ENCODE measurements at places on chromosomes 5 and 9.

- DNase-seq, result no peak
Measured at GRCh38 chr5:32222723-32223470, 48.8 kb upstream of the GOLPH3 start.

DNA sequence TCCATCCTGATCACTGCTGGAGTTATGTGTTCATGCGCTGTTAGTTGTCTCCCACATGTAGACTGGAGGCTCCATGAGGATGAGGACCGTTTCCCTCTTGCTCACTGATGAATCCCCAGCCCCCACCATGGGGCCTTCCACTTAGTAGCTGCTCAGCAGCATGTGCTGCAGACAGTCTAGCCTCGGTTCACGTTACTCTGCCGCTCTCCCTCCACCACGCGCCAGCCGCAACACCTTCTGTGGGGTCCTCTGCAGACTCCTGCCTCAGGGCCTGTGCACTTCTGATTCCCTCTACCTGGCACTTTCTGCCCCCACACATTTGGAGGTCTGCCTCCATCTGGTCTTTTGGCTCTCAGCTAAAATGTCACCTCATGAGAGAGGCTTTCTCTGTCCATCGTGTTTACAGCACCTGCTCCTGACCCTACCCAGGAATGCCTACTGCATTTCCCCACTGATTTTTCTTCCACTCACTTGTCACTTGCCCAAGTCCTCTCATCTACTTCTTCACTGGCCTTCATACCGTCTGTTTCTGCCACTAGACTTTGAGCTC, 36.3 kb downstream of the STK10 start:
- no peak for DNase-seq

DNA sequence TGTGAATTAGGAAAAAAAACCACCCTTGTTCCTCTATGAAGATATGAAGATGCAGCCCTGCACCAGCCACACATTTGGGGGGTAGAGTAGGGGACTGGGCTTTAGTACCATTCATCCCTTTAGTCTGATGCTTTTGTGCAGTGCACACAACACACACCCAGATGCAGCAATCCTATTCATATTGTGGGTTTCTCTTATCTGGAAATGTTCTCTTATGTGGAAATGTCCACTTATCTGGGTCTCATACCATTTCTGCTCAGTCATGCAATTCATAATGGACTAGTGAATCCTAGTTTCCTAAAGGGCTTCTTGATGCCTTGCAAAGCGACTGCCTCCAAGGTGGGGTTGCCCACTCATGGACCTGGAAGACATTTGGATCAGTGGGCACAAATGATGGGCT, 47.8 kb downstream of the C9orf152 start:
- no peak for DNase-seq

- DNase-seq, result no peak
Measured at GRCh38 chr5:95883185-95884016, 60.9 kb upstream of the GLRX start.

DNA sequence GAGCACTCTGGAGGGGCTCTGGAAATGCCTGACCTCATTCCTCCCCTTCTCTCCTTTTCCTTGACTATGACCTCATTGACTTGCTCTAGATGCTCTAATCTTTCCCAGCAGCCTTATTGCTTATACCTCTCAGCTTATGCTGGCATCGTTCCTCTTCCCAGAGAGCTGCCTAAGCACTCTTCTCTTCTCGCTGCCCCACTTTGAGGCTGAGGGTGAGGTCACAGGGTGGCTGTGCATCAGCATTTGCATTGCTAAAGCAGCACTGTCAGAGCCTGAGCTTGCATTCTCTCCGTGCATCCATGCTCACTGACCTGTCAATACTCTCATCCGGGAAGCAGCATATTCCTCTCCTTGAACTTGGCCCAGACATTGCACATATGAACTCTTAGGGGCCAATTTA, 96.4 kb upstream of the NTRK2 start:
- DNase-seq, result no peak

- DNase-seq, result no peak
Measured at GRCh38 chr9:95140821-95141220, 176.7 kb downstream of the FANCC start.

DNA sequence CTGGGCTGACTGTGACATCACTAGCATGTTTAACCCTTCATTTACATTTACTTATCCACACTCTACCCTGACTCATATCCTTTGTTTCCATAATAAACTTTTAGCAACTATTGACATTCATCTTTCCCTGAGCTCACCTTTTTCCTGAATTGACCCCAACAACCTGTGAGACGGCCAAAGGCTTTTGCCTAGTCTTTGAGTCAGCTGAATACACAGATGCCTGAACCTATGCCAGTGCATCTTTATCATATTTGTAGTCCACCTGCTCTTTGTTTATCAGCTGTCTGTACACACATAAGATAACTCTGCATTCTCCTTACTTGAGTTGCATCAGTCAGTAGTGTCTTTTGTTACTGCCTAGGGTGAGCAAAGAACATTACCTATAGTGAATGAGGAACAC, 128.5 kb upstream of the HMHB1 start:
- DNase-seq, result peak; percentile 15

- DNase-seq, result peak; percentile 88
Measured at GRCh38 chr9:81801190-81801589, 111.8 kb upstream of the TLE1 start.

DNA sequence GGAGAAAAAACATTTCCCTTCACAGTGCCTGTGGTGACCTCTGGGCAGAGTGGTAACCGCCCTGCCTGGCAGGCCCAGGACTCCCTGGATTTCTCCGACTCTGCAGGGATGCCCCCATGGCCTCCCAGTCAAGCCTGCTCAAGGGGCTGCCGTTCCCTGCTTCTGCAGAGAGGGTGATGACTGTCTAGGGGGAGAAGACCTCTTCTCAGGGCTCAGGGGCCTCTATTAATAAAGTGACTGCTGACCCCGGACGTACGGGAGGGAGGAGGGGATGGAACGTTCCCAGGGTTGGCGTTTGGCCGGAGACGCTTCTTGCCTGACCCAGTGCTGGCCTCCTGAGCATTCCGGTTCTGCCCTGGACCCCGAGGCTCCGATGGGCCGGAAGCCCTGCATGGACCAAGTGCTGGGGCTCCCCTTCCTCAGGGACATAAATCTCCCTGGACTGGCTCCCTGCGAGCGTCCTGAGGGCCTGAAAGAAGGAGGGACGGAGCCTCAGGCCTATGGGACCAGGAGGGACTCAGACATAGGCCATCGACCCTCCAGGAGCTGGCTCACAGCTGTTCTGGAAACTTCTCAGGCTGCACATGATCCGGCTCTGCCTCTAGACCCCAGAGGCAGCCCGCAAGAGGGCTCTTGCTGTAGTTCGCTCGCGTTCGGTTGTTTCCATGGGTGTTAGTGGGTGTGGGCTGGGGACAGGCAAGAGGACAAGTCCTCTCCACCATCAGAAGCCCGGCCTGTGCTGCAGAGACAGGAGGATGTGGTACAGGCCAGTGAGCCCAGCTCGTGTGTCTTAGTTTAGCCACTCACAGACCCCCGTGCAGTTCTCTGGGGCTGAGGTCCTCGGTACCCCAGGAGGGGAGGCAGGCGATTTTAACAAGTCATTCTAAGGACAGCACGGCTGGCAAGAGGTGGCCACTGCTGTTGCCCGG, 8.1 kb upstream of the RNU6ATAC start:
- no peak for DNase-seq

DNA sequence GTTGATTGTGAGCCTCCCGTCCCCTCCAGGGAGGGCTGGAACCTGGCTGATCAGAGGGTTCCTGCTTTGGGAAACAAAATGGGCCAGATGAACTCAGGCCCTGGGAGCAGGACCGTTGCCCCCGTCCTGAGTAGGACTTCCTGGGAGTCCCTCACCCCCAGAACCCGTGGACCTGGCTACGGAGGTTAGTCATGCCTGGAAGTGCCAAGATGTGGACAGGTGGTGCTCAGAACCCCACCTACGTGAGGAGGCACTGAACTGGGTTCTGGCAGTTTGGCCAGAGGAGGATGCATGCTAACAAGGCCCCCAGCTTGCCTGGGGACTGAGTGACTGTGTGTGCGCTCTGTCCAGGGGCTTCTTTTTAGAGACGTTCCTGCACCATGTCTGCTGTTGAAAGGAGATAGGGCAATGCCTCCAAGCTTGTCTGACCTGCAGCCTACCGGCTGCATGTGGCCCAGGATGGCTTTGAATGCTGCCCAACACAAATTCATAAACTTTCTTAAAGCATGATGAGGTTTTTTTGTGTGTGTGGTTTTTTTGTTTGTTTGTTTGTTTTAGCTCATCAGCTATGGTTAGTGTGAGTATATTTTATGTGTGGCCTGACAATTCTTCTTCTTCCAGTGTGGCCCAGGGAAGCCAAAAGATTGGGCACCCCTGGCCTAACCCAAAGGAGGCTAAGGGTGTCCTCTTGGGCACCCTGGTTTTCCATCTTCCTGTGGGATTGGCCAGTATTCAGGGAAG, 1.8 kb upstream of the DAB2IP start:
- no peak for DNase-seq

DNA sequence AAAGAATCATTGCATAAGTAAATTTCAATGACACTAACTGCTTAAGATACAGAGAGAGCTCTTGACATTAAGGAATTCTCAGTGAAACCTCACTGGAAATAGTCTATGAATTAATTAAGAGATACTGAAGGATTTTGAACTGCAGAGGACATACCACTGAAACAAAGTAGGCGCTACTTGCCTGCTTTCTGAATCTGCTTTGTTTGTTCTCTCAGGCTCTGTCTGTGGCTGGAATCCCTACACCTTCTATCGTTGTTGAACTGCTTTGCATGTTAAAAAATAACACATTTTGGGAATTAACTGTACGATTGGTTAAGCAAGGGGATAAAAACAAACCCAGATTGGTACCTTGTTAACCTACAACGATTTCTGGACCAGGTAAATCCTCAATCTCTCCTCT, 435.2 kb downstream of the PDE4D start:
- no peak for DNase-seq

DNA sequence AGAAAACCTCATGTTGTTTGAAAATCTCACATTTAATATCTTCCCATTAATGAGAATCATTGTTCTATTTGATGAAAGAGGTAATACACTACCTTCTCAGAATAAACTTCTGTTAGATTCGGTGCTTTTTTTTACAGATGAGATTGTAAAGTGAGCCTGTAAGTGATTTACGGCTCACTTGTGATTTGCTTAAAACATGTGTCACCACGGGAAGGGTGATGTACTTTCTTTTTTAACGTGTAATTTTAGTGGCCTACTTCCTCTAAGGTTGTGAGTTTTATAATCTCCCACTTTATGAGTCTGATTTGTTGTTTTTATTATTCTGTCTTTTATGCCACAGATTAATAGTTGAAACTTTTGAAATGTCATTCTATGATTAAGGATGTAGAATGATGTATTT, 15.9 kb downstream of the ANXA1 start:
- no peak for DNase-seq

DNA sequence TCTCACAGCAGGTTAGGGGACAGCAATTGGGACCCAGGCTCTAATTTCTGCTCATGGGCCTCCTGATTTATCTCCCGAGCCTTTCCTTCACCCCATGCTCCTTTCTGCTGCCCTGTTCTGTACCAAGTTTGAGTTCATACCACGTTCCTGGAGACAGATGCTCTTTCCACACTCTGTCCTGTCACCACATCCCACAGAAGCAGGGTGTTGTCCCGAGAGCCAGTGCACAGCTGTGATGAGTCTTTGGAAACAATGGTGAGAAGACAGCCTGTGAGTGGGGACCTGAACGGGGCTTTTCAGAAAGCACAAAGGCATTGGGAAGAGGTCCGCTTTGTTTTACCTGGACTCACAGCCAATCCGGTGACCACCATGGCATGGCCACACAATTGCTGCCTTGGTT, 17.4 kb downstream of the WDR31 start:
- no peak for DNase-seq

DNA sequence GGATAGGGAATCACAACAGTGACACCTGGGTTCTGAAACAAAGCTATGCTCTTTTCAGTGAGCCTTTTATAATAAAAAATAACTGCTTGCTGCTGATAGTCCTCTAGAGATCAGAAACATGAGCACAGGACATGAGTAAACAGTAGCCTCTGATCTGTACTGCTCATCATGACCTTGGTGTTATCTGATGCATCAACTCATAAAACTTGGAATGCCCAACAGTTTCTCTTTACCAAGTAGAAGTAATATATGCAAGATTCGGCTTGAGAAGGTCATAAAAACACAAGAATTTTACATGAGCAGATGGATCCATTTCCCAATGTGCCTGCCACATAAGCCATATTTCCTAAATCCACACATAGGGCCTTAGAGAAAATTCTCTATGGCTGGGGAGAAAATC, 318.3 kb upstream of the GRAMD2B start:
- peak; percentile 5 for DNase-seq
